ENCODE measurements at places on chromosomes 12 and 14. TPM values are rescaled to one million over a fixed set of nuclear protein-coding genes. Genes with fewer than 3 reads are reported as not detected.

Gene MIP
- total RNA-seq = not detected

Gene ESRRB
- 3.1 TPM for total RNA-seq

Gene PRPH
- 1.4 TPM for total RNA-seq

Gene KRT74
- not detected for total RNA-seq

Gene CAPZA3
- not detected for total RNA-seq

Gene GCH1
- 2.7 TPM for total RNA-seq

Gene OR4E2
- not detected for total RNA-seq

Gene KIF5A
- 0.04 TPM for total RNA-seq

Gene JPH4
- 0.53 TPM for total RNA-seq

Gene PROX2
- not detected for total RNA-seq

Gene ESR2
- 0.13 TPM for total RNA-seq

Gene B4GALNT3
- total RNA-seq = 6.0 TPM

Gene MYO1A
- total RNA-seq = 0.18 TPM

Gene RFX4
- 0.09 TPM for total RNA-seq

Gene AKAP6
- 87.1 TPM for total RNA-seq

Gene ANG
- total RNA-seq = 4.6 TPM

Gene MEG3
- total RNA-seq = 2,358 TPM

Gene ALKBH1
- total RNA-seq = 11.4 TPM

Gene KRT2
- not detected for total RNA-seq

Gene CRIP1
- 39.3 TPM for total RNA-seq

Gene KRT3
- total RNA-seq = not detected

Gene KRT73
- total RNA-seq = 0.09 TPM

Gene SPTB
- total RNA-seq = 126 TPM

Gene BICDL1
- total RNA-seq = 1.3 TPM

Gene GPR135
- 2.3 TPM for total RNA-seq

Gene CKAP4
- total RNA-seq = 44.6 TPM

Gene DEPDC4
- total RNA-seq = 1.6 TPM

Gene TAS2R9
- not detected for total RNA-seq

Gene STAB2
- total RNA-seq = 1.3 TPM

Gene NRXN3
- 0.49 TPM for total RNA-seq

Gene OR4K1
- not detected for total RNA-seq

Measured in muscle of leg (tissue), 16 donors.